Heart right ventricle (tissue), 16 donors: ENCODE measurements at places on chromosomes 1 and 21. TPM values are rescaled to one million over a fixed set of nuclear protein-coding genes. Genes with fewer than 3 reads are reported as not detected.

MANEAL gene
- total RNA-seq = 1.4 TPM

DNA sequence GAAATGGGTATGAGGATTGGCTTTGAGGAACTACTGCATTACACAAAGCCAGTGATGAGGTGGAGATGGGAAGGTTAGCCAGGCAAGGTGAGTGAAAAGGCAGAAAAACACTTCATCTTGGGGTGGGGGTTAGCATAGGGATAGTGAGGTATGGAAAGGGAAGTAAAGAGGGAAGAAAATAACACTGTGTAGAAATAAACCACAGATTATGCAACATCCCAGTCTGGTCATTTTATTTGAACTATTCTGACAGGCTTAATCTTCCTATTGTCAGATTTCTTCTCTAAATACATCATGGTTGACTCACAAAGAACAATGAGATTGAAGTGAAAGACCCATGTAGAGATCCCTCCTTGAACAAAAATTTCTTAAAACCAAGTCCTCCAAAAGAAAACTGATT is 640.2 kb downstream of the PTPRC start:
- no peak for DNase-seq

TACSTD2 gene
- total RNA-seq = 0.19 TPM

BLACAT1 gene
- total RNA-seq = not detected

GRCh38 chr1:70720109-70720508 is 309.0 kb downstream of the CTH start:
- no peak for DNase-seq

ITSN1 gene
- total RNA-seq = 25.2 TPM
